ENCODE measurements at places on chromosomes 6 and 20.

DNA sequence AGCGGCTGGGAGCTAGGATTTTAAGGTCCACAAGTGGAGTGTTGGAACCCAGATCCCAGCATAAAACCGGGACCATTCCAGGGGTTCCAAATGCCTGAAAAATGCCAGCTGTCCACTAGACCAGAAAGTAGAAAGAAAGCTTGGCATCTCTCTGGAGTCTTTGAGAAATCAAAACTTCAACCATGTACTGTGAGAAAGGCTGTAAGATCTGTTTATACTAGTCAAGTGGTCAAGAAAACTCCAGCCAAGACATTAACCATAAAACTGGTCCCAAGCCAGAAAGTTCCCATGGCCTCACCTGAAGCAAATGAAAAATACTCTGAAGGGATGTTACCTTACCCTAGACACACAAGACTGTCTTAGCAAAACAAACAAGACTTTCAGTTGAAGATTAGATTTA is 112.6 kb downstream of the DCDC2 start:
- DNase-seq: no peak

- DNase-seq: no peak
These were observed 60.2 kb downstream of the CHMP4B start for GRCh38 chr20:33871362-33871761.

DNA sequence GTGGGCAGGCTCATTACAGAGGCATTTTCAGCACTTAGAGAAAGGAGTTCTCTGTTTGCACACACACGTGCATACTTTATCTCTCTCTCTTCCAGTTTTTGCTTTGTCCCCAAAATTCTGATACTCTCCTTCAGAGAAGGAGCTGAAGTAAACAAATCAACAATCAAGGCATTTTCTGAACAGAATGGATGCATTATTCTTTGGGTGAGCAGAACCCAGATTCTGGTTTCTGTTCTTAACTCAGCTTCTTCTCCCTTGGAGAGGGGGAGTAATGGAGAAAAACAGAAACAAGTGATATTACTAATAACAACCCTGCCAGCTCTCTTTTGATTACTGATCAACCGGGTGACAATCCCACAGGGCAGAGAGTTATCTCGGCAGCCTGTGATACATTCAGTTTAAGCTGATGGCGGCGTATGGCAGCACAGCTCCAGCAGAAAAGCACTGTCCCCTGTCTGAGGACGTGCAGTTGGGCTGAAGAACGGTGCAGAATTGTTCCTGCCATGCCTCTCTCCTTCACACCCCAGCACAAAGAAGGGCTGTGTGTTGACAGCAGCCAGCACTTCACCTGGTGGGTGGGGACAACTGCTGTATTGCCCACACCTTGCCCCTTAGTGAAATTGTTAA is 47.3 kb upstream of the SASH1 start:
- DNase-seq: no peak

DNA sequence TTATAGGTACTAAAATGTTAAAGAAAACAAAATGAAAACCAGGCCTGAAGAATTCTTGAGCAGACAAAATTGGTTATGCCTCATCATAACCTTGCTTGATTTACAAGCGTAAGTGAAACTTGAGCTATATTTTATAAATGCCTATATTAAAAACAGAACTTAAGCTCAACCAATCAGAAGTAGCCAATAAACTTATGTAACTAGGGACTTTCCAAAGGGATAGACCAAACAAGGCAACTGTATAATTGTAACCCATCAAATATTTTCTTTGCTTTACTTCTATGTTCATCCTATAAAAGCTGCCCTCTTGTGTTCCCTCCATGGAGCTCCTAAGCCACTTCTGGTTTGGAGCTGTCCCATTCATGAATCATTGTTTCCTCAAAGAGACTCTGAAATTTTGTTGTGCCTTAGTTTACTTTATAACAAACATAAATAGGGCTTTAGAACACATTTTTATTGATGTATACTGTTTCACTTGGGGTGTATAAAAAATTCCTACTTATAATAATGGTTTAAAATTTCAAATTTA is 101.6 kb upstream of the CARMIL1 start:
- no peak for DNase-seq

DNA sequence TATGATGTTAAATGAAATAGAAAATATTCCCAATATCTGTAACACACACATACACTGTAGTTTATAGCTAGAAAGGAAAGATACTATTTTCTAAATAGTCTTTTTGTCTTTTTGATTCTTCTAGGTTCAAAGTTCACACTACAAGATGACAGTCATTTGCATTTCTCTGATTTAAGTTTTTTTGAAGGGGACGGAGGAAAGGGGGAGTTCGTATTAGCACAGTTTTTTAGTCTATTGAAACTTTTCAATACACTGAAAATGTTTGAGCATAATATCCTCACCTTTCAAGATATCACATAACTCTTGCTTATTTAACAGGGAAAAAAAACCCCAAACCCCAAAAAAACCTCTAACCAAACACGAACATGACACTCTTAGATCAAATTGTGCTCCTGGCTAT is 68.1 kb downstream of the BMP2 start:
- no peak for DNase-seq

DNA sequence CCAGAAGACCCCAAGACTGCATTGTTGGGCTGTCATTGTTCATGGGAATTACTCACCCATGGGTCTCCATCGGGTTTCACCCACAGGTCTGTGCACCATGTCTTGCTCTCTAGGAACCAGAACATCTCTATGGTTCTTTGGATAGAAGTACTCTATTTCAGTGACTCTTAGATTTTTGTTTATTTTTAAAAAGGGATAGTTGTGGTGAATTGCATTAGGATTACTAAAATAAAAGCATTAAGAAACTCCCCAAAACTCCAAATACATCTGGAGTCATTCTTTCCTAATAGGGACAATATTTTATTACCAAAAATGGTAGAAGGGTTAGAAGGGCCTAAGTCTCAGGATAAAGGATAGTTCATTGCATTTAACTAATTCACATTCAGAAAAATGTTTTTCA is 166.9 kb upstream of the TNFAIP3 start:
- no peak for DNase-seq

DNA sequence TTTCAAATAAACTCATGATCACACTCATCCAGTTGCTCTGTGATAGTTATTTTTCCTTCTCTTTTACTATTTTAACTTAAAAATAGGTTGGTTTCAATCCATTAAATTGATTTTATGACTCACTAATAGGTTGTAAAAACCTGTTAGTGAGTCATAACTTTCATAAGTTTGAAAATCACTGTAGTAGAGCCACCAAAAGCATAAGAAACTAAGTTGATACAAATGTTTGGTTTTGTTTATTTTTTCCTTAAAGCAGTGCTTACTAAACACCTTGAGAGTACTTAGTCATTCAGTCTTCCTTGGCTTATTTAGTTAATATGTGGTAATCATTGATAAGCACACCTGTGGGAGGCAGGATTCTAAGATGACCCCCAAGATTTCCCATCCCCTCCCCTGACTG is 312.1 kb upstream of the MAN1A1 start:
- DNase-seq: no peak

- no peak for DNase-seq
These were observed 30.3 kb downstream of the SCGN start for GRCh38 chr6:25682324-25682723.

DNA sequence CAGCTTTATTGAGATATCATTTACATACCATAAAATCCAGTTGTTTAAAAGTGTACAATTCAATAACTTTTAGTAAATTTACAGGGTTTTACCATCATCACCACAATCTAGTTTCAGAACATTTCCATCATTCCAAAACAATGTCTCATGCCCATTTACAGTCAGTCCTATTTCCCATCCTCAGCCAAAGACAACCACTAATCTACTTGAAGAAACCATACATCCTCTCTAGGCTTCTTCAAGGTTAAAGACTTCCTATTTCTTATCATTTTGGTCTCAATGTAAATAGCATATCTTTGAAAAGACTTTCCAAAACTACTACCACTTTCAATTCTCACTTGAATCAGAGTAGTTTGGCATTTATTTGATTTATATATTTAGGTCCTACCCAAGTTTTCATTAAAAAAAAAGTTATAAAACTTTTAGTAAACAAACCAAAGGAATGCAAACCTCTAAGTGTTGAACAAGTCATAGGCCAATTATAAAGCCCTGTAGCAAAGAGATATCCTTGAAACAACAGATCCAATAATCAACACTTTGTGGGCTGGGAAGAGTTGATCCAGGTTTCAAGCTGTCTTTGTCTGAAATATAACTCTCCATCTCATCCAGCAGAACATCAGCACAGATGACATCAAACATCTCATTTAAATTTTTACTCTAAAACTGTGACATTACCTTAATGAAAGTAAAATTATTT is 211.3 kb upstream of the RUNX2 start:
- DNase-seq: peak; percentile 86

GRCh38 chr6:12602951-12603672 is 113.5 kb upstream of the PHACTR1 start:
- peak; percentile 69 for DNase-seq

DNA sequence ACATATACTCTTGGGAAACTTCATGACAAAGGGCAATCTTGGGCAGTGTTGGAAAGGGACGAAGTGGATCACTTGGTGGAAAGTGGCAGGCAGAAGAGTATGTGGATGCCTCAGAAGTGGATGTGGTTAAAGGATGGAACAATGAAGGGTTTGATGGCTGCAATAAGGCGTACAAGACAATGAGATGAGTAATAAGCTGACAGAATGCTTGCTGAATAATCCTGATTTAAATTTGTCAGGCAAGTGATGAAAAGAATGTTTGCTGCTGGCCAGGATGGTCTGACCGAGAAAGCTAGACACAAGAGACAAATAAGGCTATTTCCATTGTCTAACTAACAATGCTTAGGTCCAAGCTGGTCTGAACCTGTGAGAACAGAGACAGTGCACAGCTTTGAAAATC is 61.6 kb upstream of the CEP85L start:
- DNase-seq: peak; percentile 68

GRCh38 chr20:20690676-20691476 is 21.6 kb downstream of the RALGAPA2 start:
- no peak for DNase-seq
